Stimulated activated CD8-positive, alpha-beta memory T cell treated with anti-CD3 and anti-CD28 coated beads, Interleukin-4, amount 100 ng/mL, for 4 hours (primary cell): ENCODE measurements at places on chromosomes 4 and X.

DNA sequence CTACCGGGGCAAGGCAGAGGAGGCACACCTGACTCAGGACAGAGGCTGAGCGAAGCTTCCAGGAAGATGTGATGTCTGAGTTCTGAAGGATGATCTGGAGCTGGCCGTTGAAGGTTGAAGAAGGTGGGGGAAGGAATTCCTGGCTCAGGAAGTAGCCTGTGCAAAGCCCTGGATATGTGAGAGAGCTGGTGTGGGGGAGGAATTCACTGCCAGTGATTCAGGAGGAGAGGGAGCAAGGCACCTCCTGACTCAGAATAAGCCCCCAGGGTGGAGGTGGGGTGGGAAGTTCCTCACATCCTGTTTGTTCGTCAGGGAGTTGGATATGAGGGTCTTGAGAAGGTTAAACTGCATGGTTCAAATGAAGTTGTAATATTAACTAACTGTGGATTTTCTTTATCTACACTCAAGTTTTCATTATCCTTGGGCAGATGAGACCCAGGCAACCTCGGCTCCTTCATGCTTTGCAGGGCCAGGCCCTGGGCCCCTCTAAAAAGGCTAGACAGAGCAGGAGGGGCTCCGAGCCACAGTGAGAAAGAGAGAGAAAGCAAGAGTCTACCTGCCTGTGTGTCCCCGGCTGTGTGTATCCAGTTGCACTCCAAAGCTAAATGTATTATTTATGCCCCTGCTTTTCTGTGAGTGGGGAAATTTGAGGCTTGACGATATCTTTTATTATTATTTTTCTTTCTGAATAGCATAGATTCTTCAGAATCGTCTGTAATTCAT, 7.1 kb downstream of the NHSL2 start:
- DNase-seq: no peak

- DNase-seq: no peak
Observed at GRCh38 chrX:2501559-2502102, 855 bp upstream of the DHRSX start.

GRCh38 chr4:11765849-11766453, 337.3 kb upstream of the HS3ST1 start:
- no peak for DNase-seq

- DNase-seq: no peak
Observed at GRCh38 chr4:110424144-110424543, 51.8 kb upstream of the ENPEP start.

- no peak for DNase-seq
Observed at GRCh38 chr4:157291071-157291470, 70.5 kb downstream of the GRIA2 start.

GRCh38 chr4:98516441-98517217, 141.8 kb downstream of the TSPAN5 start:
- no peak for DNase-seq

- DNase-seq: no peak
Observed at GRCh38 chrX:14670819-14671218, 141.5 kb downstream of the GLRA2 start.

- no peak for DNase-seq
Observed at GRCh38 chr4:61445374-61446063, 245.4 kb downstream of the ADGRL3 start.

DNA sequence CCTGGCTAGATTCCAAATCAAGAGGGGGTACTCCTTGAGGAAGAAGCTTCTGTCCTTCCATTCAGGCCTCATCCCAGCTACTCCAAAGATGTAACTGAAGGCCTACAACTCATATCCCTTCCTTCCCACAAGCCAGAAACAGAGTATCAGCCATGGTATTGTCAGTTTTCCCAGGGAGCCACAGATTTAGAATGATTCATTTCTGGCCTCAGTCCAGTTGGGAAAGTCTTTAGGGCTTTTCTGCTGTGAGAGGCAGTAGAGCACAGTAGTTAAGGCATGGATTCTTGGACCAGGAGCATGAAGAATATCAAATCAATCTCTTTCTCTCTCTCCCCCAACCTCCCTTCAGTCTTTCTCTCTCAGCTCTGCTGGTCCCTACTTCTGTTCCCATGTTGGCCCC, 505.0 kb downstream of the BCOR start:
- DNase-seq: no peak

GRCh38 chr4:147325571-147325981, 155.3 kb upstream of the EDNRA start:
- DNase-seq: no peak
